ENCODE measurements at places on chromosomes 11 and 22. TPM values are rescaled to one million over a fixed set of nuclear protein-coding genes. Genes with fewer than 3 reads are reported as not detected.
A peak's percentile ranks its signal among the peaks of the same experiment; 100 is the strongest.

DNA sequence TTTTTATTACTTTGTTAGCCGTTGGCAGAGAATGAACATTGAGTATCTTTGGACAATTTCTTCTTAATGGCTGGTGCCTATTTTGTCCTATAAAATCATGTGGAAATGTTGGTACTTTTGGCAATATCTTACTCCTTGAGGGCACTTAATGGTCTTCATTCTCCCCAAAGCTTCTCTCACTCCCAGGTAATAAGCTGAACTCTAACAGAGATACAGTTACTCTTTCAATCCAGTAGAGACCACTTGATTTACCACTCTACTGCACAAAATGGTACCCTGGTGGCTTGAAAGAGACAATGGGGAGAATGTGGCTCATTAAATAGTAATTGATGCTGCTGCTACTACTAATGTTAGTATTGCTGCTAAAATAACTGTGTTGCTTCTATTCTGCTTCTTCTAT is 53.0 kb downstream of the MAML2 start:
- H3K27me3 ChIP-seq, result no peaks in the 10 kb centered on the region
- no peak overlapping the region for H3K4me3 ChIP-seq
- no peaks in the 10 kb centered on the region for H3K4me1 ChIP-seq

DNA sequence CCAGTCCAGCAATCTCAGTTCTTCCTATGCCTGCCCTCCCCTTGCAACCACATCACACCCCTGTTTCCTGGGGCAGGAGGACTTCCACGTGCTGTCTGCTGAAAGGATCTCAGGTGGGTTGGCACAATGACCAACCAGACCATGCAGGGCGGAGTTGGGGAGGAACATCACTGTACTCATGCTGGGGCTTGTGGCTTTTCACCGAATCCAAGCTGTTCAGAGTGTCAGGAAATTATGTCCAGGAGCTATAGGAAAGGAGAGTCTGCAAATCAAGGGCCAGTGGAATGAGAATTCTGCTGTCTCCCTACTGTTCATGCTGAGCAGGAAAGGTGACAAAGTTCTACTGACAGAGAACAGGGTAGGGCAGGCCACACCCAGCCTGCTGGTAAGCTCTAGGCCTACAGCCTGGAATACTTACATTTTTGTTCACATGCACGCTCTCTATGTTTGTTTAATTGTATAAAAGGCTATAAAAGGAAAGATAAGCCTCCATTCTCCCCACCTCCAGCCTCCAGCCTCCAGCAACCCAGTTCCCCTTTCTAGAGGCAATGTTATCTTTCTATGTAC is 1.7 kb upstream of the PLAAT2 start:
- no peak for DNase-seq
- no peaks in the 10 kb centered on the region for H3K4me1 ChIP-seq
- no peak overlapping the region for H3K27ac ChIP-seq

DNA sequence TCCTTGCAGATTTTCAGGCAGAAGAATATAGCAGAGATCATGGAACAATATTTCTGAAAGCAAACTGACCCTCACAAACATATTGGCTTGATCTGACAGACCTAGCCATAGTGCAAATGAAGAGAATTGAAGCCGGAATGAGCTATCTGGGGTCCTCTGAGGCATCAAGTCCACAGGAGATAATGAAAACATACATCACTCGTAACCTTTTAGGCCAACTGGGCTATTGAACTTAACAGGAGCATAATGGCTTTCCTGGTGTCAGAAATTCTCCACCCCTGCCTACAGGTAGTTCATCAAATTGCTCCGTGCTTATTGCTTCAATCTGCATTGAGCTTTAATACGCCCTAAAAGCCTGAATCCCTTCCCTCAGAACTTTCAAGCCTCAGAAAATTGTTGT is 1414.6 kb upstream of the TENM4 start:
- no peak overlapping the region for H3K4me3 ChIP-seq
- no peaks in the 10 kb centered on the region for H3K27me3 ChIP-seq
- no peaks in the 10 kb centered on the region for H3K4me1 ChIP-seq
- no peaks in the 10 kb centered on the region for H3K36me3 ChIP-seq

TENM4 gene
- 3.8 TPM for total RNA-seq

THRSP gene
- total RNA-seq, result not detected

GRCh38 chr22:39446239-39446721 is 10.5 kb upstream of the MGAT3 start:
- H3K4me1 ChIP-seq, result no peaks in the 10 kb centered on the region
- no peak for DNase-seq
- H3K4me3 ChIP-seq, result no peak overlapping the region
- H3K27me3 ChIP-seq, result peaks cover 14% of the 10 kb centered on the region

DNA sequence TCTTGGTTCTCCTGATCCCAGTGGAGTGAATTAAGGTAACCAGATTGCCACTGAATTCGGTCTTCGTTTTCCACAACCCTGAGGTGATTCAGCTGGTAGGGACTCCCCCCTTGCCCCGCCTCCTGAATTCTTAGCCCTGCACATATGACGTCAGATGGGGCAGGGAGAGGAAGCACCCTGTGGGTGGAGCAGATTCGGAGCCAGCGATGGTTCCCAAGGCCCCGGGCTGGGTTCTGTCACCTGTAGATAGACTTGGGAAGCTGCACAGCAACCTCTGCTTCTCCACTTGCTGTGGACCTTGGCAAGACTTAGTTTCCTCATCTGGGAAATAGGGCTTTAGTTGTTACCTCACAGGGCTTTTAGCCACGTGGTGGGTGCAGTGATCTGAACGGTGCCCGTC is 67.8 kb downstream of the CTTN start:
- H3K36me3 ChIP-seq, result no peaks in the 10 kb centered on the region
- H3K4me1 ChIP-seq, result no peaks in the 10 kb centered on the region
- H3K4me3 ChIP-seq, result no peak overlapping the region
- no peak overlapping the region for H3K27ac ChIP-seq
- H3K27me3 ChIP-seq, result peaks cover 6% of the 10 kb centered on the region
- no peak for DNase-seq

- DNase-seq, result no peak
- H3K36me3 ChIP-seq, result no peaks in the 10 kb centered on the region
- H3K27me3 ChIP-seq, result no peaks in the 10 kb centered on the region
- H3K27ac ChIP-seq, result no peak overlapping the region
- H3K4me3 ChIP-seq, result no peak overlapping the region
- H3K4me1 ChIP-seq, result no peaks in the 10 kb centered on the region
These were observed 41.4 kb upstream of the SYN3 start for GRCh38 chr22:33099593-33099992.

USP2 gene
- total RNA-seq, result 1.3 TPM

SPON1 gene
- 10.0 TPM for total RNA-seq

RFPL1 gene
- not detected for total RNA-seq

DNA sequence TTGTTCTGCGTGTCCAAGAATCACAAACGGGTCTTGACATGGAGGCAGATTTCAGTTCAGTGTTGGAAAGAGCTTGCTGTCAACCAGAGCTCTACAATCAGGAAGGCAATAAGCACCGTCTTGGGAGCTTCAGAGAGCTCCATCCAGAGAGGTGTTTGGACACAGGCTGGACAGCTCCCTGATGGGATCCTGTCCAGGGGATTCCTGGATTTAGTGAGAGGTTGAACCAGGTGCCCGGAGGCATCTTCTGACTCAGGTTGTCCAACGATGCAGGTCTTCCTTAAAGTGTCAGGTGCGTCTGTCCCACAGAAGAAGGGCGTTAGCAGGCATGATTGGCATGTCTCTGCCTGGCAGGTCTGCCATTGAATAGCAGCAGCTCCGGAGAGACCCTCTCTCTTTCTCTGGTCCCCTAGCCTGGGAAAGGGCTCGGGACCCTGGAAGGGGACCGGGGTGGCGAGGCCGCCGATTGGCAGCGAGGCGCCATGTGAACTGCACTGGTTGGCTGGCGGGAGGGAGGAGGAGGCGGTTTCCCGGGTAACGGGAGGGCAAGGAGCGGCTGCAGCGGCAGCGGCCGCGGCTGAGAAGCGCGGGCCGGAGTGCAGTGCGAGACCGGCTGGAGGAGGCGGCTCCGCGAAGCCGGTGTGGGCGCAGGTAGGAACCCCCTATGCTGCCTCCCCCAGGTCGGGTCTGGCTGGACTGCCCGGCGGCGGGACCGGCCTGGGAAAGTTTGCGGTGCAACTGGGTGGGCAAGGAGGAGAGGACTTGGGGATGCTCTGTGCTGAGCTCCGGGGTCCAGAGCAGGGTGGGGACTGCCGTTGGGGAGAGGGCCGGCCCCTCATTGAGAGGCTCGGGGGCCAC is 104.1 kb upstream of the E2F8 start:
- peak overlapping the region; percentile 23 for H3K4me3 ChIP-seq
- H3K27me3 ChIP-seq, result peaks cover 38% of the 10 kb centered on the region
- no peaks in the 10 kb centered on the region for H3K36me3 ChIP-seq
- peak; percentile 66 for DNase-seq

GRCh38 chr11:44585421-44585820 is 20.0 kb downstream of the CD82 start:
- H3K4me1 ChIP-seq, result no peaks in the 10 kb centered on the region
- H3K4me3 ChIP-seq, result no peak overlapping the region

SDF2L1 gene
- total RNA-seq, result 38.8 TPM

DNA sequence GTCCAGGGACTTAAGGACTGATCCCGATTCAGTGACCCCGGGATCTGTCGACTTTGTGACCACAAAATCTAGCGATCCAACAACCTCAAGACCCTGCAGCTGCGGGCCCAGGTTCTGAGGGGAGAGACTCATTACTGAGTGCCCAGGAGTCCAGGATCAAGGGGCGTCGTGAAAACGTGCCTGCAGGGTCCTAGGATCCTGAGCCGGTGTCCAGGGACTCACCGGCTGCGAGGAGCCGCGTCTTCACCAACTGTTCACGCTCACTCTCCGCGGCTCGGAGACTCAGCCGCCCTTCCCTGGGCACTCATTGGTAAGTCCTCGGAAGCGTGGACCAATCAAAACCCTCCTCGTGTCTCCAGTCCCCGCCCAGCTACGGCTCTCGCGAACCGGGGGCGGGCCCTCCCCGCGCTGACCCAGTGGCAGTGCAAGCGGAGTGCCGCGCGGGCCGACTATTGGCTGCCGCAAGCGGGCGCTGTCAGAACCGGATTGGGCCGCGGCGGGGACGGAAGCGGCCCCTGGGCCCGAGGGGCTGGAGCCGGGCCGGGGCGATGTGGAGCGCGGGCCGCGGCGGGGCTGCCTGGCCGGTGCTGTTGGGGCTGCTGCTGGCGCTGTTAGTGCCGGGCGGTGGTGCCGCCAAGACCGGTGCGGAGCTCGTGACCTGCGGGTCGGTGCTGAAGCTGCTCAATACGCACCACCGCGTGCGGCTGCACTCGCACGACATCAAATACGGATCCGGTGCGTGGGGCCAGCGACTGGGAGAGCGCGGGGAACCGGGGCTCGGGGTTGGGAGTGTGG is at the start of gene SDF2L1:
SDF2L1 (plus strand) TSS at position 514 of the 795 bp plus-strand sequence; CDS start at position 549, 35 bp downstream.
- peak; percentile 99 for DNase-seq
- H3K27ac ChIP-seq, result peak within 1 kb of the TSS; percentile 67
- H3K27me3 ChIP-seq, result no peaks in the 10 kb centered on the region
- H3K4me3 ChIP-seq, result peak within 1 kb of the TSS; percentile 64

DNA sequence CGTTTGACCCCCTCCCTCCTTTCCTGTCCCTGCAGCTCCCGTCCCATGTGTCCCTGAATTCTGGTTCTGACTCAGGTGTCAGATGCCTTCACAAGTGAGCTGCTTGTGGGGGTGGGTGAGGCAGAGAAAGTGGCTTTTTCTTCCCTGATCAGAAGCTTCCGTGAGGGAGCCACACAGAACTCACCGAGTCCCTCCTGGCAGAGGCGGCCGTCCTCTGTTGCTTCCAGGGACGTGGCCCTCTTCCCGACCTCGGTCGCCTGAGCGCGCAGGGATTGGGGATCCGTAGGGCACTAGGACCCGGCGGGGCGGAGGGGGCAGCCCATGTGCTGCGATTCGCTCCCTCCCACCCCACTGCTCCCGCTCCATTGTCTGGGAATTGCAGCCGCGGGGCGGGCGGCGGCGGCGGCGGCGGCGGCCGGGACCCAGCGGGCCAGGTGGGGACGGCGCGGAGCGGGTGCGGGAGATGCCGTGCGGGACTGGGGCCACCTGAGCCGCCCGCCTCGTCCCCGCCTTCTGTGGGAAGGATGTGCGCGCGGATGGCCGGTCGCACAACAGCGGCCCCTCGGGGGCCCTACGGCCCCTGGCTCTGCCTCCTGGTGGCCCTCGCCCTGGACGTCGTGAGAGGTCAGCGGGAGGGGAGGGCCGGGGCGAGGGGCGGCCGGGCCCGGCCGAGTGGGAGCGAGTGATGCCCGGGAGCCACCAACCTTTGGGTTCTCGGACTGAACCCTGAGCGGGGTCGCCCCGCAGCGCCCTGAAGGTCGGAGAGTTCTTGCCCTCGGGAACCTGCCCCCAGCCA is at the start of gene TMEM132A:
TMEM132A (plus strand) TSS at position 351 of the 796 bp plus-strand sequence; CDS start at position 525, 174 bp downstream.
- H3K27ac ChIP-seq, result peak within 1 kb of the TSS; percentile 26
- peaks cover 30% of the 10 kb centered on the region for H3K36me3 ChIP-seq

- no peaks in the 10 kb centered on the region for H3K4me1 ChIP-seq
- no peak overlapping the region for H3K27ac ChIP-seq
- H3K4me3 ChIP-seq, result no peak overlapping the region
- DNase-seq, result no peak
- H3K27me3 ChIP-seq, result no peaks in the 10 kb centered on the region
These were observed 31.4 kb downstream of the TECTA start for GRCh38 chr11:121132211-121132976.

CCDC188 gene
- 0.41 TPM for total RNA-seq

DNA sequence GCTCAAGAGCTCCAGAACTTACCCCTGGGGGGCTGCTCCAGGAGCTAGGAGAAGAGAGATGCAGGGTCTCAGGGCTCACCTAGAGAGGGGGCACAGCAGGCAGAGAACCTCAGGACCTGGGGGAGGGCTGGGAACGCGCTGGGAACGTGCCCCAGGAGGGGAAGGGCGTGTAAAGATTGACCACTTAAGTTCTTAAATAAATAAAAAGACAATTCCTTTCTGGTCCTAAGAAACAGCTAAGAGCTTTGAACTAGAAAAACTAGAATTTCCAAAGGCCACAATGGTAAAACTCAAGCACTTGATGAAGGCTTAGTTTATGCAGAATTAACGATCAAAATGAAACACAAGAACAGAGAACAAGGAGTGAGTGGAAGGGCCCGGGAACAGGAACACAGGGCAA is 89.1 kb downstream of the CELSR1 start:
- no peak for DNase-seq
- H3K27me3 ChIP-seq, result peaks cover 6% of the 10 kb centered on the region
- no peak overlapping the region for H3K4me3 ChIP-seq
- H3K27ac ChIP-seq, result no peak overlapping the region

CYP2D6 gene
- total RNA-seq, result 0.81 TPM

GRAP2 gene
- 1.4 TPM for total RNA-seq

MYO18B gene
- not detected for total RNA-seq

DNA sequence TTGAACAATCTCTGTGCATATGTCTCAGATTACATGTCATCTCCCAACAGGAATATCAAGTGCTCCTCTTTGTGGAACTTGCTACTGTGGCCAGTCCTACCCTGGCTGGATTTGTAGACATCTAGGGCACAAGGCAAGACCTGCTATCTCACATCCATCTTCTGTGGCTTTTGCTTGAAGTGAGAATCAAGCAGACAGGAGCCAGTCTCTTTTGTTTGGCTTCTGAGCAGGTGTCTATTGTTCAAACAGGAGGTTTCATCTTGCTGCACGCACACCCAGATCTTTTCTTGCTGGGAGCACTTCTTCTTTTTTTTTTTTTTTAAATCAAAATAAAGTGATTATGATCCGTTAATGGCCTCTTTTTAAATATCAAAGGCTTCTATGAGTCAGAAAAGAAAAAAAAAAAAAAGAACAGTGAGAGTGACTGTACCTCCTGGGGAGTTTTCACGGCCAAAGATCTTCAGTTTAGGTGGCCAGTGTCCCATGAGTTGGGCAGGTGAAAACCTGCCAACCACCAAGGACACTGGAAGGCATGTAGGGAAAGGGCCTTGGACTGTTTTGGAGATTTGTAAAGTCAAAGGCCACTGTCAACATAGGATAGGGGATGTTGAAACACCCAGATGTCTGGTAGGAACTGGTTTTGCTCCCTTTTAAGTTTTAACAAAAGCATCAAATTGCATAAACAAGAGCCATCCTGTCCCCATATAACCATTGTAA is 78.1 kb downstream of the CD44 start:
- no peak overlapping the region for H3K4me3 ChIP-seq
- no peaks in the 10 kb centered on the region for H3K27me3 ChIP-seq
- H3K4me1 ChIP-seq, result no peaks in the 10 kb centered on the region
- DNase-seq, result no peak

Measured in sigmoid colon (tissue), 7 donors.